ENCODE measurements at places on chromosomes 7 and 10.

GRCh38 chr10:133274751-133275683 lies 1.7 kb downstream of the ADAM8 start:
- DNase-seq: no peak

DNA sequence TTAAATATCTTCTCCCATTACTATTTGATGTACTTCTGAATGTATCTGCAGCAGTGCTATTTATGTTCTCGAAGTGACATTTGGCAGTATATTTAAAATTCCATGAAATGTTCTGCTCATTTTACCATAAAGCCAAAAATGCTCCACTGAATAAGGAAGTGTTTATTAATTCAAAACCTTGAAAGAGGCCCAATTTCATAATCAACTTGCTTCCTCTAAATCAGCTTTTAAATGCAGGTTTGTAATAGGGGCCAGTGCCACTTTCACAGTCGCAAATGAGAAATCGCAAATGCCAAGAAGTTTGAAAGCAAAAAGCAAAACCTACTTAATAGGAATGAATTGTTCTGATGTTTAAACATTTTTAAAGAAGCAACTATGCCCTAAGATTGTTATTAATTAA lies 11.4 kb downstream of the NHLRC2 start:
- DNase-seq: no peak

DNA sequence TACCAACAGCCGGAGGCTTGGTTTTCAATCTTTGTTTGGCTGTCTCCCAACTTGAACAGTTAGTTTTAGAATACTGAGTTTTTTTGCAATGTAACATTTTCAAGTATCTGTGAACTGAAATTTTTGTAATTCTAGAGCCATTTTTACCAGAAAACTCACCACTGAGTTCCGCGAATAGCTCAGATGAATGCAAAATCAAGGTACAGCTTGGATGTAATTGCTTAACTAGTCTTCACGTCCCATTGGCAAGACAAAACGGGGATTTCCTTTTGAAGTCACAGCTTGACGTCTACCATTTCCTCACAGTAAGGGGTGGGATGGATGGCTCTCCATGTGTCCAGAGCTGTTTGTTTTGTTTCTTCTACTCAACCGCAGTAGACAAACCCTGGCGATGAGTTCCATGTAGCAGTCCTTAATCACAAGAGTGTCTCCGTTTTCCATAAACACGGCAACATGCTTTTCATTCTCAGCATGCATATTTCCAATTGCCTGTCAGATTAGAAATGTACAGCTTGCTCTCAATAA lies 55.8 kb upstream of the FGFR2 start:
- no peak for DNase-seq

DNA sequence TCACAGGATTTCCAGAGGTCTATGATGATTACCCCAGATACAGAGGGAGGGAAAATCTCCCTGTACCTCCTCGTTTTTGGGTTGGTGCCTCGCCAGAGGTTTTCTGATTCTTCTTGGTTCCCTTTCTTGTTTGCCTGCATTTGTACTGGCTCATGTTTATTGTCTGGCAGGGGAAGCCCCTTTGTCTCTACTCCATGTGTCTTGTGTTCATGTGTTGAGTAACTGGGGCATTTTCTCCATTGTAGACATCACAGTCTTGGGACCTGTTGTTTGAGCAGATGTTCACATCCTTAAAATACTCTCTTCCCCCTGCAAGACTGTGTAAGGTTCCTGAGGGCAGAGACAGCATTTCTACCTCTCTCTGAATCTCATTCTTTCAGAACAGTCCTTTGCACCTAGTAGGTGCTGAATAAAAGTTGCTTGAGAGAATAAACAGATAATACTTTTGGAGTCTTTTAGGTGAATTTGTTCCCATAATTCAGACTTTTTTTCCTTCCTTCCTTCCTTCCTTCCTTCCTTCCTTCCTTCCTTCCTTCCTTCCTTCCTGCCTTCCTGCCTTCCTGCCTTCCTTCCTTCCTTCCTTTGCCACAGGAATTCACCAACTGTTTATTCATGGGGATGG lies 25.1 kb downstream of the CDK14 start:
- DNase-seq: no peak

DNA sequence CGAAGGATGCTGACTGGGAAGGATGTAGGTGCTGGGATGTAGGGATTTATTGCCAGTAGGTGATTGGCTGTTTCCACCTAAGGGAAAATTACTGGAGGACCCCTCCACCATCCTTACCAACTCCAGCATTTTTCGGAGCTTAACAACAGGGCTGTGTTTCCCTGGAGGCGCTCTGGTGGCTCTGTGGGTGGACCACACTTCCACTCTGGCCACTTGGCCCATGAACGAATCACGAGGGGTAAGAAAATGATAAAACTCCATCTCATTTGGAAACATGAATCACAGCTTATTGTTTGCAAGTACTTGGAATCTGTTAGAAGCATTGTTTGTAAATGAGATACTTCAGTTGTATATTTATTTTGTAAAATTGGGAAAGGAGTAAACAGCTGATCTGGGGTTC lies 3.0 kb downstream of the DOCK1 start:
- DNase-seq: no peak

DNA sequence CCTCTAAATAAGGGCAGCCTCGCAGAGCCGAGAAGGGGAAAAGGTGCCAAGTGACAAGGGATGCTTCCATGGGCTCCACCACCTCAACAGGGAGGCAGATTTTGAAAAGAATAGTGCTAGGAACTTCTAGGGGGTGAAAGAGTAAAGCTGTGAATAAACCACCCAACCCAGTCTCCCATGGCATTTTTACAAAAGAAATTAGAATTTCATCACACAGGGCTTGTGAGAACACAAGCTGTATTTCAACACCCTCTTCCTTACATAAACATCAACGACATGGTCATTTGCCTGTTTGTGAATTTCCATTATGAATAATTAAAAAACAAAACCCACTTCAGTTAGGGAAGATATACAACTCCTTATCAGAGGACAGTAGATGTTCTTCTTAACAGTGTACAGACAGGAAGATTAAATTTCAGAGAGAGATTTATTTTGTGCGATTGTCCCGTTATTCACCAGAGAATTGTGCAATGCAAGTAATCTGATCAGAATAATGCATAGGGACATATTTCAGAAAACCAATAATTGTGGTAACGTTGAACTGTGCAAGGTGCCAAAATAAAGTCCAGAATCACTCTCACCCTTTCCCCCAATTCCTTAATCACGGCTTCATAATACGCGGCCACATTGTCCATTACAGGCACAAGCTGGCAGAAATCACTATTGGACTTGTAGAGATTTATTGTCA lies 207.8 kb upstream of the MGMT start:
- DNase-seq: no peak

GRCh38 chr7:106664343-106664742 lies 3.4 kb upstream of the CCDC71L start:
- DNase-seq: no peak

DNA sequence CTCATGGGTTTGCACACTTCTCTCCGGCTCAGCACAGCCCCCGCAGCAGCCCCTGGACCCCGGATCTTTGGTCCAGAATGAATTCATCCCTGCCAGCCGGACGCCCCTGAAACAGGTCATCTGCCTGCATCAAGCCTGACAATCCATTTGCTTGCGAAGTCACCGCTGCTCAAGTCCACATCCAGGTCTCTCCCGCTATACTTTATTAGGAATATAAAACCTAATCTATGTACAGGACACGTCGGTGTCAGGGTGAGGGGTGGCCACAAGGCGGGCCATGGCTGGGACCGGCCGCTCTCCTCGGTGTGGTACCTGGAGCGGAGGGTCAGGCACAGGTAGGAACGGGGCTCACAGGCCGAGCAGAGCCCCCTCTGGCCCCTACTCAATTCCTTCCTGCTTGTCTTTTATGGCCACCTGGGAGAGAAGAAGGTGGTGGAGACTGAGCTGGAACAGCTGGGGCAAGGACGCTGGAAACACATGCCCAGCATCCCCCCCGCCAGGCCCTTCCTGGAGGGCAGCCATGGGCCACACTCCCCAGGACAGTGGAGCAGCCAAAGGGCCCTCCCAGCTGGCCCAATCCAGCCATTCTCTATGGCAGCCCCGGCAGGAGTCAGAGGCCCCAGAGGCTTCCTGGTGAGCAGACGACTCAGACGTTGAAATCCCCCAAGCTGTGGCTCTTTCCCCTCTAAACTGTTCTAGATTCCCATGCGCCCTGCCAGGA lies 5.3 kb downstream of the POLR2J start:
- no peak for DNase-seq

DNA sequence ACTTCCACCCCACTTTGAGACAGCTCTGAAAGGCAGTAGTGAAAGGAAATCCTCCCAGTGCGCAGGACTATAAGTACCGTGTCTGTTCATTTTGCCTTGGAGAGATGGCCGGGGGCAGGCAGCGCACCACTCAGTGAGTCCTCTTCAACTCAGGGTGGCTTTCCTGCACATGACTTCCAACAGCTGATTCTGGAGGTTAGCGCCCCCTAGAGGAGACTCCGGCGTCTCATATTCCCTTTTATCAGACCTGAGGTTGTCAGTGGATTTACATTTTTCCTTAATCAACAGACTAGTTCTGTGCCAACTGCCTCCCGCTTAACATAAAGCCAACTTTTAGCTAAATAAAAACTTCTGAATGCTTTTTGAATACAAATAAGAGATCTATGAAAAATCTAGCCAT lies 101.0 kb downstream of the HERPUD2 start:
- DNase-seq: no peak

- no peak for DNase-seq
Measured at GRCh38 chr10:129956876-129957673, 7.0 kb downstream of the EBF3 start.

GRCh38 chr10:34723750-34724149 lies 91.3 kb downstream of the PARD3 start:
- DNase-seq: no peak

DNA sequence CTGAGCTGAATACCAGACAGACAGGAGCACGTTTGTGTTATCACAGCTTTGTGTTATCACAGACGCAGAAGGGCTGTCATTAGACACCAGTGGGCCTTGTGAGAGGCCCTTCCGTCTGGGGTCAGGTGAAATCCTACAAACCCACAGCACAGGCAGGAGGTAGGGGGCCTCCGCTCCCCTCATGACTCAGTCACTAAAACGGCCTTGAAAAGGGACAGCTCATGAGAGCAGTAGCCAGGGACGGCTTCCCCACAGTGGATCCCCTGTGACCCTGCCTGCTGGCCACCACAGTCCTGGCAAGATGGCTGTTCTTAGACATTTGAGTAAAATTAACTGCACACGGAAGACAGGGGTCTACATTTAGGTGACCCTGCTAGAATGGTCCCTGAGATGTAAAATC lies 215.8 kb upstream of the PPP2R2D start:
- DNase-seq: no peak

GRCh38 chr10:63003816-63004453 lies 129.2 kb upstream of the NRBF2 start:
- no peak for DNase-seq

- DNase-seq: no peak
Measured at GRCh38 chr10:97608991-97609561, 19.6 kb downstream of the C10orf62 start.

GRCh38 chr7:139732471-139733167 lies 45.2 kb downstream of the HIPK2 start:
- DNase-seq: no peak

All from tibial nerve (tissue), 4 donors.